ENCODE measurements at places on chromosomes 7 and 10.

GRCh38 chr7:47132471-47132870 is 449.4 kb downstream of the TNS3 start:
- DNase-seq, result no peak

- no peak for DNase-seq
Observed at GRCh38 chr7:135717693-135718092, 10.3 kb downstream of the SLC13A4 start.

GRCh38 chr7:44448922-44449583 is 41.4 kb downstream of the NUDCD3 start:
- DNase-seq, result no peak

- no peak for DNase-seq
Observed at GRCh38 chr7:30177965-30178364, 43.2 kb downstream of the MTURN start.

DNA sequence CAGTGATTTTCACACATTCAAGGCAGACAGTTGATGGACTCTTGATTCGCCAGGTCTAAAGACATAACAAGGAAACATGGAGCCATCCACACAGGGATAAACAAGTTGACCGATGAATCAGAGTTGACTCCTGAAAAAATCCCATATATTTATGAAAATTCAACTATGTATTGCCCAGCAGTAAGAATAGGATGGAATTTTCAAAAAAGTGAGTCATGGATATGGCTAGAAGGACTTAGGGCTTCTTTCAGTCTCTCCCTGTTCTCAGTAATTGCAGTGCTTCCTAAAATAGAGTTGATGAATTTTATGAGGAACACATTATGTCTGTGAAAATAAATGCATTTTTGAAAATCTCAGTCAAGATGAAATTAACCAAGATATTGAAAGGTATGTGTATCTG is 301.2 kb downstream of the PLXDC2 start:
- no peak for DNase-seq

- DNase-seq, result no peak
Observed at GRCh38 chr10:48605786-48606529, 1.1 kb upstream of the ARHGAP22 start.

GRCh38 chr10:50224330-50224952 is 26.9 kb downstream of the ASAH2 start:
- peak; percentile 14 for DNase-seq

- no peak for DNase-seq
Observed at GRCh38 chr10:75016325-75016724, 95.1 kb upstream of the SAMD8 start.

- no peak for DNase-seq
Observed at GRCh38 chr10:13390604-13391522, 42.8 kb upstream of the SEPHS1 start.

- DNase-seq, result no peak
Observed at GRCh38 chr7:127793582-127793981, 141.6 kb downstream of the SND1 start.

All from midbrain (tissue), 1 donor.